ENCODE measurements at places on chromosomes 4 and X.

DNA sequence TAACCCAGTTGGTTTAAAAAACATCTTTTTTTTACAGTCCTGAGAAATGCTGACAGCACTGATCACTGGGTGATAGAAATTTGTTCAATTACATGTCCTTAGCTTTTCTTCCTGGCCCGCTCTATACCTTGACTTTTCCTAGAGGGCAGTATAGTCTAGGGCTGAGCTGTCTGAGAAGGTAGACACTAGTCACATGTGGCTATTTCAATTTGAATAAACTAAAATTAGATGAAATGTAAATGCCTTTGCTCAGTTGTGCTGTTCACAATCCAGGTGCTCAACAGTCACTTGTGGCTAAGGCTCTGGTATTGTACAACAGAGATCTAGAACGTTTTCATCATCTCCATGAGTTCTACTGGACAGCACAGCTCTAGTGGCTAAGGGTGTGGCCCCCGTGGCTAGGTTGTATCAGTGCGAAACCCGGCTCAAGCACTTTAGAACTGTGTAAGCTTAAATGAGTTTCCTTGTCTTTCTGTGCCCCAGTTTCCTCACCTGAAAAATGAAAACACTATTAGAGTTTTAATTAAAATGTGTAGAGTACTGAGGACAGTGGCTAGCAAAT is 111.6 kb upstream of the WDR17 start:
- no peak for DNase-seq

- DNase-seq: no peak
These were observed 28.2 kb downstream of the RAP1GDS1 start for GRCh38 chr4:98289375-98289774.

DNA sequence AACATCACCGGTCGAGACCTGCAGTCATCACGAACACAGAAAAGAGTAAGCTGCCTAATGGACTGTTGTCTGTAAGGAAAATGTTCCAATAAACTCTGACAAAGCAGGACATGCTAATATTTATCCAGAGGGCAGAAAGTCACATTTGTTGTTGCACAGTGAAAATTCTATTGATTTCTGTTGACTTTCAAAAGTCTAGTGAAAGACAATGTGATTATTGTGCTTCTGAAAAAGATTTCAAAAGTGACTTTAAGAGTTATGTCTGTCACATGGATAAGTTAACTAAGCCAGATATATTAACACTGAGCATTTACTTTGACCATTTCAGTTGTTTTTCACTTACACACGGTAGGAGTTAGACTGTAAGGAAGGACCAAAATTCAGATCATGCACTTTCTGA is 9.3 kb upstream of the RFC1 start:
- no peak for DNase-seq

DNA sequence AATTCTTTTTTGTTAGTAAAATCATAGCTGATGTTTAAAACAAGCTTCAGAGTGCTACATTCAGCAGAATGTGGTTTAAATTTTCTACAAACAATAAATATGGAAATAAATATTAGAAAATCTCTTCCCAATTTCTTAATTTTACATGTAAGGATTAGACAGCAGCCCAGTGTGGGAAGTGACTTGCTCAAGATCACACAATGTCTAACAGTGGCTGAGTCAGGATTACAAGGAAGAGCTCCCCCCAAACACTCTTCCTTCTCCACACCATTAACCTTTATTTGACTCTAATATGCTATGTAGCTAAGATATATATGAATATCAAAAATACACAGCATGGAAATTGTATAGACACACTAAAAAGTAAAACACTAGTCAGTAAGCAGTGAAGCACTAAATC is 59.5 kb downstream of the SLC10A7 start:
- no peak for DNase-seq

DNA sequence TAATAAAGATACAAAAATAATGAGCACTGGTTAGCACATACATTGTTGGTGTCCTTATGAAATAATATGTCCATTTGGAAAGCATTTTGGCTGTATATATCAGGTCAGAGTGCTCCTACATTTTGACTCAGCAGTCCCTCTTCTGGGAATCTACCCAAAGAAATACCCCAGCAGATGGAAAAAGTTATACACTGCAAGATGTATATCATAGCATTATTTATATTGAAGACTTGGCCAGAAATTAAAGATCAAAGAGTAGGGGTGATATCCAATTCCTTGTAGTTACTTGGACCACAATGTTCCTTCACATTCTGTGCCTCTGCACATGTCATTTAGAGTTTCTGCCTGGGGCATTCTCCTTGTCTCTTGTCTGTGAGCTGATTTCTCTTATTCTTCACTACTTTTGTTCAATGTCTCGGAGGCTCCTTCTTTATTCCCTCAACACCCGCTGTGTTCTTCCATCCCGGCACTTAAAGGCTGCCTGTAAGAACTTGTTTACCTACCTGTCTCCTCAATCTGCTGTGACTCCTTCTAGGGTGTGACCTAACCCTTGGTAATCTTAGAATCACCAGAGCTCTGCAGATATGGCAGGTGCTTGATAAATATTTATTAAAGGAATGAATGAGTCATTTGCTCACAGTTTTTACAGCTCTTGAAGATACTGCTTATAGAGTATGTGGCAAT is 3.1 kb upstream of the TSPAN5 start:
- DNase-seq: no peak

DNA sequence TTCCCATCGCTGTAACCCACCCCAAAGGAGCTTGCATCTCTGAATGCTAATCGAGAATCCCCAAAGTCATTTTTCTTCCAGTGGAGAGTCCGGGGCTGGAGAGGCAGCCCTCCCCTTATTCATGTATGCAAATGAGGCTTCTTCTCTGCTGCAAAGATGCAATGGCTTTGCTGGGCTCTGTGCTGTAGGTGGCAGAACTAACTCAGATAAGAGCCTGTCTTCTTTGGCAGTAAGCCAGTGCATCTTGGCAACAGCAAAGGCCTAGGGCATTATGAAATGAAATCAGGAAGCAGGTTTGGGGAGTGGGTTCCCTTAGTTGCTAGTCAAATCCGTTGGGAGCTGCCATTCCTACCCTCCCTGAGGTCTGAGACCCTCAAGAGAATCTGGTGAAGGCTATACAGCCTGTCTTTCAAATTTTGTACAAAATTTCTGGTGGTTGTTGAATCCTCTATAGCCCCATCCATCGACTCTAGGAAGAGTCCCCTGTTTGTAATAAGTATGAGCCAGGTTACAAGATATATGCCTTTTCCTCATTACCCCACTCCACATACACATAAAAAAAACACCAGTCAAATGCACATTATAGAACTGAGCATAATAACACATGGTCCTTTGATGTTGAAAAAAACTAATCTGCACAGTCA is 290.6 kb upstream of the TAPT1 start:
- peak; percentile 34 for DNase-seq

DNA sequence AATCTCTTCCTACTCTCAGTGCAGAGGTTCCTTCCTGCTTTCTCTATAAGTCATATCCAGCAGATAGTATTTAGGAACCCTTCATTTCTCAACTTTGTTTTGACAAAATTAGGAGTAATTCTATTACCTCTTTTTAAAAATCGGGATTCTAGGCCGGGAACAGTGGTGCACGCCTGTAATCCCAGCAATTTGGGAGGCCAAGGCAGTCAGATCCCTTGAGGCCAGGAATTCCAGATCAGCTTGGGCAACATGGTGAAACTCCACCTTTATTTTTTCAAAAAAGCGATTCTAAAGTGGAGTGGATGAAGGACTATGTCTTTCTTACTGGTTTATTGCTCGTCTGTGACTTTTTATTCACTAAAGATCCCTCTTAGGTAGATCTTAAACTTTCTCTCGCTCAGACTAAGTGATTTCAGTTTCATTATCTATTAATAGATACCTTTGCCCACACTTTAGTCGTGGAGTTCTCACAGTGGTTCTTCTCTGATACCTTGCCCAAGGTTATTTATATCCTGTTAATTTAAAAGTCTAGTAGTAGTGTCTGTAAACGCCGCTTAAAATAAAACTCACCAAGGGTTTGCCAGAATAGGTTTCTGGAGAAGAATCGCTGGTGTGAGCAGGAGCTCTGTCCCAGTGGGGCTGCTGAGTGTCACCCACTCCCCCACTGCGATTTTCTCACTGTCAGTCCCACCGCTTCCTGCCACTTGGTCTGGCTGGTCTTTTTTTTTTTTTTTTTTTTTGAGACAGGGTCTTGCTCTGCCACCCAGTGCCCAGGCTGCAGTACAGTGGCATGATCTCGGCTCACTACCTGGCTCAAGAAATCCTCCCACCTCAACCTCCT is 27.0 kb upstream of the TMEM131L start:
- DNase-seq: no peak

- DNase-seq: peak; percentile 45
These were observed 23.6 kb upstream of the TBC1D14 start for GRCh38 chr4:6885953-6886557.

DNA sequence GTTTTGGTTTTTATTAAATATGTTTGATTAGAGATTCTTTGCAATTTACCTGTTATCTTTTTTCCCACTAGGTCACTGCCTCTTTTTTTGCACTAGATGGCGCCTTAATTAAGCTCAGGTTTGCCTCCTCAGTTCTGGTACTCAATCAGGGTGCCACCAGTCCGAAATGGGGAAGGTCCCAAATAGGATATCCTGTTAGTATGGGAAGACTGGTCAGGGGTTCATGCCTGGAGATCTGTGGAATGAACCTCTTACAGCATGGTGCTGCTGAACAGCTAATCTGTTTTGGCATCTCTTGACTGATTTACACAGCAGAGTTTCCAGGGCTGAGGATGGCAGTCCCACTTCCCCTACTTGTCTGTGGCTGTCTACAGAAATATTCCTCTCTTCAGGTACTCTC is 24.2 kb upstream of the VSIG1 start:
- no peak for DNase-seq

- no peak for DNase-seq
These were observed 60.3 kb downstream of the EGF start for GRCh38 chr4:109972786-109973528.

DNA sequence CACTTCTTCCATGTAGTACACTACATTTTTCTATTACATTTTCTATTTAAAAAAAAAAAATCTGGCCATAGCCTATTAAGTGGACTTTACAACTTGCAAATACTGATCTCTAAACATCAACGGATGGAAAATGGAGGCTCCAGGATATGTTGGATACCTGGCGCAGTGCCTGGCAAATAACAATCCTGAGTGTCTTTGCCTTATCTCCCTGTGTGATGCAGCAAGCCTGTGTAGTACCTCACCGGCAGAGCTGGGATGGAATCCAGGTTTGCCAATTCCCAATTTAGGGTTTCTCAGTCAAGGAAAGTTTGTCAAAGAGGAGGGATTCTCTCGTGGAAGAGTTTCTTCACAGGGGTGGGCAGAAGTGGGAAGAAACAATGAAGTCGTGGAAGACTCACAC is 93.2 kb downstream of the KDR start:
- no peak for DNase-seq

DNA sequence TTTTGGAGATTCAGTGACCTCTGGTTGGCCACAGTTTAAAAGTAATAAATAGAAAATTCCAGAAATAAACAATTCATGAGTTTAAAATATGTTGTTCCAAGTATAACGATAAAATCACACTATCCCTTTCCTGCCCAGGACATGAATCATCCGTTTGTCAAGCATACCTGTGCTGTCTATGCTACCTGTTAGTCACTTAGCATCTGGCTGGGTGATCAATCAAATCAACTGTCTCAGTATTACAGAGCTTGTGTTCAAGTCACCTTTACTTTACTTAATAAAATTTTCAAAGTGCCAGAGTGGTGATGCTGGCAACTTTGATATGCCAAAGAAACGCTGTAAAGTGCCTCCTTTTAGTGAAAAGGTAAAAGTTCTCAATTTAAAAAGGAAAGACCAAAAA is 979.5 kb upstream of the NDST4 start:
- DNase-seq: no peak

GRCh38 chrX:43566170-43566569 is 89.9 kb upstream of the MAOA start:
- DNase-seq: no peak

DNA sequence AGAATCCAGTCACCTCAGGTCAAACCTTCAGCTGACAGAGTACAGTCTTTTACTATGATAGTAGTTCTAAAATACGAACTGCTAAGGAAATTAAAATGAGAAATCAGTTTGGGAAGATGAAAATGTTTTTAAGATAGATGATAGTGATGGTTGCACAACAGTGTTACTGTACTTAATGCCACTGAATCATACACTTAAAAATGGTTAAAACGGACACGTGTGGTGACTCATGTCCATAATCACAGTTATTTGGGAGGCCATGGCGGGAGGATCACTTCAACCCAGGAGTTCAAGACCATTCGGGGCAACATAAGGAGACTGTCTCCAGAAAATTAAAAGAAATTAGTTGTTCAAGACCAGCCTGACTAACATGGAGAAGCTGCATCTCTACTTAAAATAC is 41.4 kb downstream of the ABHD18 start:
- no peak for DNase-seq

GRCh38 chr4:185054272-185054671 is 36.0 kb downstream of the HELT start:
- no peak for DNase-seq

- no peak for DNase-seq
These were observed 11.2 kb upstream of the GNRHR start for GRCh38 chr4:67765401-67765800.

- DNase-seq: no peak
These were observed 38.6 kb downstream of the PJA1 start for GRCh38 chrX:69126642-69127041.

GRCh38 chr4:140308366-140309123 is 64.9 kb upstream of the SCOC start:
- DNase-seq: peak; percentile 44

DNA sequence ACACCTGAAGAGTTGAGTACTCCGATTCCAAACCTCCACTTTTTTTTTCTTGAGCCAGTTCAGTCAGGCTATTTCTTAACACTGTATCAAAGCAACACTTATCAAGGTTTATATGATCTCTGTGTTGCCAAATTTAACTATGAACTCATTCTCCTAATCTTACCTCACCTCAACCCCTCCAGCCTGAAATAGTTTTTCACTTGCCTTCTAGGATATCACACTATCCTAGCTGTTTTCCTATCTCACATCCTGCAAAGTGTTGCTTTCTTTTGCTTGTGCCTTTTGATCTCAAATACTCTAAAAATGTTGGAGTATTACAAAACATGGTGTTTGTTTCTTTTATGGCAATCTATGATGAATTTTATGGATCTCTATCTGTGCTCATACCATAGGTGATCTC is 415.0 kb downstream of the CFAP47 start:
- DNase-seq: no peak

GRCh38 chr4:55397126-55397436 is 1.3 kb downstream of the TMEM165 start:
- DNase-seq: peak; percentile 45

- DNase-seq: no peak
These were observed 91.4 kb downstream of the CLNK start for GRCh38 chr4:10593130-10593529.

- no peak for DNase-seq
These were observed 8.7 kb downstream of the EGF start for GRCh38 chr4:109921384-109921808.

DNA sequence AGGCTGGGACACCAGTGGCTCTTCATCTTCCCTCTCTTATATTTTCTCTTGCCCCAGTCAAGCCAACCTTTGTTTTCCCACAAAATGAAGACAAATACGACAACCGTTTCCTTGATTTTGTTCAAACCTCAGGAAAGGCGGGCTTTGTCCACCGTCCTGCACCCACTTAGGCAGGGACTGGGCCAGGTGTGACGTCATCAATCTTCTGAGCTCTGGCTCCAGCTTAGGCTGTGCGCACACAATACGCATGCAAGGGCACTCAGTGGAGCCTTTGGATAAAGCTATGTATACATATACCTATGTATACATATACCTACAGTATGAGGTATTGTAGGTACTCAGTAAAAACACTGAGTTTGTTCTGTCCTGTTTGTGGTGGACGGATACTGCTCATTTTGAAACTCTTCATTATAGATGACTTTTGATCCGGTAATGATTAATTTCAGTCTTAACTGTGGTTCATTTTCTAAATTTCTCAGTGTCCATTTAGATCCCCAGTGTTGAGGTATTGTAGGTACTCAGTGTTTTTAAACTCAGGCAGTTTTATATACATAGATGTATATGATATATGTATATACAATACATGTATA is 194.9 kb downstream of the MGST2 start:
- DNase-seq: no peak
